ENCODE measurements at places on chromosomes 4 and X. TPM values are rescaled to one million over a fixed set of nuclear protein-coding genes. Genes with fewer than 3 reads are reported as not detected.

DNA sequence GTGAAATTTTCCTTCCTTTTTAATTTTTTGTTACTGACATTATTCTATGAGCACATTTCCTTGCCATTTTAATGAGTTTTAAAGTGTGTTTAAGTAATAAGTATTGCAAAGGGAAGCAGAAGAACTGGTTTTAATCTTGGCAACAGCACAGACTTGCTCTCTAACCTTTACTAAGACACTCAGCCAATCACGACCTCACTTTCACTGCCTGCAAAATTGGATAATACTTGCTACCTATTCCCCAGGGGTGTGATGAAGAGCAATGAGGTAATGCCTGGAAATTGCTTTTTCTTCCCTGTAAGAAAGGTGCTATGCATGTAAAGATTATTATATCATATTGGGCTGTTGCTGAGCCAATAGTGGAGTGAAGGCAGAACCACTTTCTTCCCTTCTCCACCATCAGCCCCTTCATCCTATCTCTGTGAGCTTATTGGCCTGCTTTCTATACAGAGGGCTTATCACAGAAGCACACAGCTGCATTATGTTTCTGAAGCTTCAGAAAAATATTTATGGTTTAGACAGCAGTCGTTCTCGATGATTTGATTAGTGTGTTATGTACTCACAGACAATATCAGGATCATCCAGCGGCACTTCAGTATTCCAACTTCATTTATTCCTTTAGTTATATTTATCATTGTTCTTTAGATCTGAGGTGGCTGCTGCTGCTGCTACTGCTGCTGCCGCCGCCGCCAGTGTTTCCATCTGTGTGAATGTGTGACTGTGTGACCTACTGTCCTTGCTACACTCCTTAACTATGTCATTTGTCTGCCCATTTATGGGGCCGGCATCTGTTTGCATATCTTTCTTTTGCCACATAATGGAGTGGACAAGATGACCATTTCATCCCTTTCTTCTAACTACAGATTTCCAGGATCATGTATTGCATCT is 255.1 kb downstream of the C4orf33 start:
- no peak for DNase-seq

DNA sequence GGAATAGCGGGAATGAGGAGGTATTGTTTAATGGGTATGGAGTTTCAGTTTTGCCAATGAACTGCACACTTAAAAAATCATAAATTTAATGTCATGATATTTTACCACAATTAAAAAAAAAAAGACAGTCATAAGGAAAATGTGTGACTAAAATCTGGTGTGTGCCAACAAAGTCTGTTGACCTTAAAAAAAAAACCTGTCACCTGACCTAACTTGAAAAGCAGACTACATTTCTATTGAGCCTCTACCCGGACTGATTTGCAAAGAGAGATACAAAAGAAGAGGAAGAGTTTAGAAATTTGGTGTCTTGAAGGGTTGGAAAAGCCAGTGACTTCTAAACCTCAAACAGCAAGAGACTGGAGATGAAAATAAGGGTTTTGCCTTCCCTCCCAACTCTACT is 48.4 kb downstream of the TMEM150C start:
- DNase-seq, result no peak

DNA sequence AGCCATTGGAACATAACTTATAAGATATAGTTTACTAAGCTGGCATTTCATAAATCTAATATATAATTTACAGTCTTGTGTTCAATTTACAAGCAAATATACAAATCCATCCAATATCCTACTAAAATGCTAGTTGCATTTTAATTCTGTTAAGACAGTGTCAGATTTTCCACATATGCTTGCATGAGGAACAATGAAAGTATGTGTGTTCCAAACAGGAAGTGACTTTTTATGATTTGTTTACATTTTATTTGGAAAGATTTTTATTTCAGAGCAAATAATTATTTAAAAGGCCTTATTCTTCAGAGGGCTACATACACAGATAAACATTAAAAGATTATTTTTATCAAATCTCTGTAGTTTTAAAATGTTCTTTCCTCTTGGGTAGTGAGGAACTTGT is 130.1 kb downstream of the KLHL34 start:
- no peak for DNase-seq

GRCh38 chrX:132568291-132568690 is 79.5 kb upstream of the MBNL3 start:
- DNase-seq, result no peak

DNA sequence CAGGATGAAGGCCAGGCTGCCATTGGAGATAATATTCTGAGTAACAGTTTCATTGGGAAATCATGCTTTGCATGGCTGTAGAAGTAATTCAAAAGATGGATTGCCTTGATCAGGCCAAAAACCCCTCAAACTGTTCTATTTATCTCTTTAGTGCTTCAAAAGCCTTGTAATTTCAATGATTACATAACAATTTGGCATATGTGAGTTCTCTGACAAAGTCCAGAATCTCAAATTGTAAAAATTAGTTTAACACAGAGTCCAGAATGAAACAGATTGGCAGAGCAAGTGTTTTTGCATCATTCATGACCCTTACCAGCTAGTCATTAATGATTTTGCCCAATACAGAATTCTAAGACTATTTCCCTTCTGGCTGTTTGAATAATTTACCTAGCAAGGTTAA is 347.3 kb downstream of the SPRY1 start:
- DNase-seq, result no peak

- no peak for DNase-seq
Observed at GRCh38 chr4:121072224-121073003, at the start of gene NDNF. Gene NDNF, minus strand, starts transcription at chr4:121072535. Its CDS starts 26,698 bp downstream, at chr4:121045837.

- no peak for DNase-seq
Observed at GRCh38 chr4:102554482-102554881, 53.3 kb downstream of the NFKB1 start.

DNA sequence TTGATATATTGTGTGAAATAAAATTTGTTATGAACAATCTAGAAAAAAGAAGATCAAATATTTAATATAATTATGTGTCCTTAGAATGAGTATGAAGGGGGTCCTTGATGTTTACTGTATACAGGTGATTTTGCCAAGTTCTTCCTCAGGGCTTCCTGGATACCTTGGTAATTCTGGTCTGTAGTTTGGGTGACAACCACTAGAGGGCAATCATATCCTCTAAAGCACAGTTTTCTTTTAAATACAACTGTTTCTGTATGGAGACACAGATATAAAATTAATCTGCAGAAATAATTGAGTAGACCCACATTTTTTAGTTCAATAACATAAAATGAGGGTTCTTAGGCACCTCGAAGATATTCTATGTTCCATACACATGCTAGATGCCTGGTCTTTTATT is 157.7 kb downstream of the SPANXN1 start:
- DNase-seq, result no peak

GRCh38 chr4:71487344-71487920 is 148.6 kb downstream of the SLC4A4 start:
- no peak for DNase-seq

DNA sequence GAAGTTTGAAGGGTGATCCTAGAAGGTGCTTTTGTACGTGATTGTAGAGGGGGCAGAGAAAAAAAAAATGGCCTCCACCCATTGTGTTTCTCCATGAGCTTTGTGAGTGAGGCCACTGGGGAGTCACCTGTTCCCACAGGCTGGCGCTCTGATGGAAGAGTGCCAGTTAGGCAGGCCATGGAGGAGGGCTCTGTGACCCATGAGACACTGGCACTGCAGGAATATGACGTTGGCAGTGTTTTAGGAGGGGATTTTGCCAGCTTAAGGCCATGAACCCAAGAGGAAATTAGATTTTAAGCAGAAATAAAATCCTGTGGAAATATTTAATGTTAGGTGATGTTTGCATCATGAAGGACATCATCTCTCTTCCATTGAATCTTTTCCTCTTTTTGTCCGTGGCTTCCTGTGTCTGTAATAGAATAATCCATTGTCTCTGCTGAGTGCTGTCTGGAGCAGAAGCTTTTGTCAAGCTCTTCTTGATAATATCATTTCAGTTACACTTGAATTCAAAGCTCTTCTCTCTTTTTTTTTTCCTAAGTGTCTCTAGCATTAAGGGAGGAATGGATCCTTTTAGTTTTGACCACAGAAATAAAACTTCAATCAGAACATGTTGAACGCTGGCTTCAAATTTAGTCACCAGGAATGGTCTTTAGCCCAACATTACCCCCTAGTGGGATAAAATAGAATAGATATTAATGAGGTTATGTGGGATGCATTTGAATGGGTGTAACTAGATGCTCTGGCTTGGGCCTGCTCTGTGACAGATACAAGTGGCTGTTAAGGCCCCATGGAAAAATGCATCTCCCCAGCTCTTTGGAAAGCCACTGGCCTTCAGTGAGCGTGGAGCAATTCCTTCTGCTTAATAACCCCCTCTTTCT is 41.0 kb upstream of the UCP1 start:
- no peak for DNase-seq

DNA sequence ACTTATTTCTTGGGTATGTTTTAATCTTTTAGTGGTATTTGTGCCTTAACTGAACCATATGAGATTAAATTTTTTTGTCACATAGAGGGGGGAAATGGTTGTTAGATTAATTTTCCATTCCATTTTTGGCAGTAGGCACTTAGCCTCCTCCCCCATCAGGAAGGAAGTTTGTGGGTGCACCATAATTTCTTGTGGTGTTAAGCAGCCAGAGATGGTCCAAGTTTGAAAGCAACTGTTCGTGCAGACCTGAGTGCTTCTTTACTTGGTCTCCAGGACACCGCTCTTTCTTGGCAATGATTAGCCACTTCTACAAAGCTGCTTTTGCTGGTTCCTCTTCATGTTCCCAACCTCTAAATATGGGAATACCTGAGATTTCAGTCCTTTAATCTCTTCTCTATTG is 92.7 kb upstream of the RPL34 start:
- DNase-seq, result no peak

- peak; percentile 67 for DNase-seq
Observed at GRCh38 chr4:7323461-7323871, 111.3 kb downstream of the PSAPL1 start.

DNA sequence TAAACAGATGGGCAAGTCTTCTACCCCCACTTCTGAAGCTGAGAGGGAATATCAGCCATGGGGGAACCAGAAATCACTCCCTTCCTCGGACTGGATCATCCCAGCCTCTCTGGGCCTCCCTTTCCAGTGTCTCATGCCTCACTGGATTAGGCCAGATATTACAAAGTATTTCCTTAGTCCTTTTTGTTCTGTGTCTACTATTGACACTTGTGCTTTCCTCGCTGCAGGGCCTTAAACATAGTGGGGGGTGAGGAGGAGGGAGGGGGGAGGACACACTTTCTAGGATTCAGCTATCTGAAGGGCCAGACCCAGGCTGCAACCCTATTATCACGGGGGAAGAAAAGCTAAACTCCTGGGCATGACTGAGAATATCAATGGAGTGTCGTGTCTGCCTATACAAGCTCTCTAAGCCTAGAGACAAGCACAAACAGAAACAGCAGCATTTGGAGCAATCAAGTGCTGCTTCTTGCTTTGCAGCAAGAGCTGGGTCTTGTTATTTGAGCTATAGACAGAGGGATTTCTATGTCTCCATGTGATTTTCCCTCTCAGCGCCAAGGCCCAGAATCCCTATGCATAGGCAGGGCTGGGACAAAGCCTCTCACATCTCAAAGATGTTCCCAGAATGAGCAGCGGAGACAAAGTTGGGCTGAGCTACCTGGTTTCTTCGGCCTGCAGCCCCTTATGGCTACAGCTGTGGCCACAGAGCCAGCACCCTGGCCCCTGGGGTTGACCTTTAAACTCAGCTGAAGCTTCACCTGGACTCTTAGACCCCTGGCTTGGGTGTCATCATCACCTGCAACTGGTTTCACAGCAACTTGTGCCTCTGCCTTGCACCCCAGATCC is 20.2 kb downstream of the PJA1 start:
- DNase-seq, result no peak

Gene SHOX
- total RNA-seq, result 0.15 TPM

Gene VSIG4
- not detected for total RNA-seq

Gene CFI
- not detected for total RNA-seq

Gene SLC25A5
- 148 TPM for total RNA-seq

Gene PGM2
- 26.1 TPM for total RNA-seq

Gene ATOH1
- total RNA-seq, result not detected

Gene PRSS12
- 15.3 TPM for total RNA-seq
